DMS53 (cell line): ENCODE measurements at places on chromosomes 11 and 22.

GRCh38 chr11:12512132-12512531, 134.8 kb downstream of the PARVA start:
- no peak for DNase-seq

DNA sequence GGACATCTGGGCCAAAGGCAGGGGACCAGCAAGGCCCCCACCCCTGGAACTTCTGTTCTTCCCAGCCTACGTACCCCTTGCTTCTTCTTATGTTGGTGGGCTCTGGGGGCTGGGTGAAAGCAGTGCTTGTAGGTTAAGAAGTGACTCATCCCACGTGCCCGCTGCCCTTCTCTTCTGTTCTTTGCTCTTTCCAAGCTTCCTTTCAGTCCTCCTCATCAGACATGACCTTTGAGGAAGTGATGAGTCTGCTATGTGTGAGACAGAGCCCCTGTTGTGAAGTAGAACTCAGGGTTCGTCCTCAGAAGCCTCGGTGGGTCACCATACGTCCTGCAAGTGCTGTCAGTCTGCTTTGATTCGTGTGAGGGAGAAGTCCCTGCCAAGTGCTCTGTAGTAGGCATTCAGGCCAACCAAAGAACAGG, 12.7 kb downstream of the MED15 start:
- DNase-seq, result no peak

DNA sequence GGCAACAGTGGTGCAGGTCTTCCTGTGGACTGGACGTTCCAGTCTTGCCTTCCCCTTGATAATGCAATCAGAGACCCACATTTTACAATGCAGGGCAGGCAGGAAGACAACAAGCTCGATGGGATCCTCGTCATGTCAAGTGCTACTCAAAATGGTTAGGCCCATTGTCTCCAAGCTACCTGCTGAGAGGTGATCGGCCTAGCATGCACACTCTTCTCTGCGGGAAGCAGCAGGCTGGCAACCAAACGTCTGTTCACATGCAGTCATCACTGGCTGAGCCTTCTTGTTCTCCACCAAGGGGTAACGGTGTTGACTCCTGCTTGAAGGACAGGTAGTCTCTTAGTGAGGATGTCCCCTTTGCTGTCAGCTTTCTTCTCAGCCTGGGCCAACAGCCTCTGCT, 25.5 kb upstream of the CD82 start:
- DNase-seq, result peak; percentile 24

- no peak for DNase-seq
These were observed 109.3 kb downstream of the ARL14EP start for GRCh38 chr11:30432178-30432577.

GRCh38 chr22:33785283-33785968, 134.8 kb downstream of the LARGE1 start:
- DNase-seq, result no peak

DNA sequence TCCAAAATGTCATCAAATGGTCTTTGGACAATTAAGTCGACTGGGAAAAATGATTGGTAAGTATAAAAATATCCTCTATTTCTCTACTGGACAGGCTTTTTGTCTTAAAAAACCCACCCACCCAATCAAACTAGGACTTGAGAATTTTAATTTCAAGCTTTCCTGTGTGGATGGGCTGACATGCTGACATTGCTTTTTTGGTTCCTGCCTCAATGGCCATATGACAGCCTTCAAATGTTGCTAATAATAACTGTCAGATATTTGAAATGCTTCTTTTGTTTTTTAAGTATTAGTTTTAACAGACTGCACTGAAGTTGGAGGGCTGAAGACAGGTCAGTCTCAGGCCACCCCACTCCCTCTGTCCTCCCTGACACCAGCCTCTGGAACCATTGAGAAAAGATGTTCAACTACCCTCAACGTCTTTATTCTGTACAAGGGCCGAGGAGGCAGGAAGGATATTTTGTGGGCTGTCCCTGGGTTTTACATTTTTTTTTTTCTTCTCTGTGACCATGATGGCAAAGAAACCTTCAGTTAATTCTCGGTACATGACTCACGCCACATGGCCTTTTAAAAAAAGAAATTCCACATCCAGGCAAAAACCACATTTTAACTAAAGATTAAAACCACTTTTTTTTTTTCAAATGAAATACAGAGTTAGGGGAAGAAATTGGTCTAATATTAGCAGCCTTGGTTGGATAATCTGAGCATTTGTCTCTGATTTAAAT, 130.4 kb downstream of the SLC1A2 start:
- DNase-seq, result no peak

DNA sequence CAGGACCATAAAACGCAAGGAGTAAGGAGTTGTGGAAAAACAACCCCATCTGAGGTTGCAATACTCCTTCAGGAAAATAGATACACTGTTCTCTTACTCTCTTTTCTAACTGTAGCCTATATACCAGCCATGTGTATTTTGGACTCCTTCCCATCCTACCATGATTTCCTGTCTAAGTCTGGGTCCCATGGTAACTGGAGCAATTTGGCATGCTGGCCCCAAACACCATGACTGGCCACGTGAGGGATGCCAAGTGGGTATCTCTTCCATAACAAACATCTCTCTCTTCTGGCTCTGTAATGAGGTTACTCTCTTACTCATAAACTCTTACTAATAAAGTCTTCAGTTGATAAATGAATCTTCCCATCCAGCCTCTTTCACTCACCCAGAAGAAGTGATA, 26.5 kb downstream of the ABTB2 start:
- peak; percentile 76 for DNase-seq

DNA sequence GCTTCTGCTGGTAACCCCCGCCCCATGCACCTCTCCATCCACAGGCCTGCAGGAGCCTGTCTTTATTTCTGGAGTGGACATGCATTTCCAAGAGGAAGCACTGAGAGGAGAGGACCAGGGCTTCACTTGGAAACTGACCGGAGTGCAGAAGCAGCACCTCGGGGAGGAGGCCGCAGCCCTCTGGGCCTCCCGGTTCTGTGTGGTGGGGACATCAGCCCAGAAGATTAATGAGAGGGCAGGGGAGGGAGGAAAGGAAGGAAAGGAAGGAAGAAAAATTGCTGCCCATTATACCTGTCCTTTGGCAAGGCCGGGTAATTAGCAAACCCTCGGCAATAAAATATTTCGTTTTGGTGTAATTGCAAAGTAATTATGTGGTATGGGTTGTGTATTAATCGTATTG, 97.0 kb downstream of the TP53I11 start:
- DNase-seq, result no peak

- no peak for DNase-seq
These were observed 8.8 kb downstream of the FOXR1 start for GRCh38 chr11:118980191-118980881.
